SHP77 (cell line): ENCODE measurements at places on chromosomes 1 and 21.

DNA sequence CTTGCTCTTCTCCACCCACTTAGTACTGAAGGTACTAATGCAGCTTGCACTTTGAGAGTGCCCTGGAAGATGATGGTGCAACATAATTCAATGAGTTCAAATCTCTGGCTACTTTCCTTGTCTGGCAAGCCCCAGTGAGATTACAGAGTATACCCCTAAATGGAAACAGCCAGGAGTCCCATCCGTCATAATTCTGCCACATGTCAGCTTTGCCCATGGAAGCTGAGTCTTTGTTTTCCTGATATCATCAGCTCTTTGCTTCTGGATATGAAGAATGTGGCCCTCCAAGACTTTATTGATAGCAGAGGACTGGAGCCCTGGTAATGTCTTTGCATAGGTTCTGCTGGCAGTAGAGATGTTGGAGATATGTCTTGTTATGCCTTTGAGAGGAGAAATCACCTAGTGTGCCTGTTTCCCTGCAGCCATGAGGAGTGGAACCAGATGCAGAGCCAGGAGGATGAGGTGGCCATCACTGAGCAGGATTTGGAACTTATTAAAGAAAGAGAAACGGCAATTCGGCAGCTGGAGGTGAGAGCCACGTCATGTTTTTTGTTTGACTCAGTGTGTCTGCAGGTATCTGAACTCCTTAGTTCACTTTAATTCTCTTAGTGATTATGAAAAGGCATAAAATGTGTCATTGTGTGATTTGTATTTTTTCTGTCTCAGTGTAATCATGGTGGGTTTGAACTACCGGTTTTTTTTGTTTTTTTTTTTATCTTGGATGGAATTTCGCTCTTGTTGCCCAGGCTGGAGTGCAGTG lies 18.7 kb upstream of the PPP1R8 start:
- DNase-seq, result no peak

DNA sequence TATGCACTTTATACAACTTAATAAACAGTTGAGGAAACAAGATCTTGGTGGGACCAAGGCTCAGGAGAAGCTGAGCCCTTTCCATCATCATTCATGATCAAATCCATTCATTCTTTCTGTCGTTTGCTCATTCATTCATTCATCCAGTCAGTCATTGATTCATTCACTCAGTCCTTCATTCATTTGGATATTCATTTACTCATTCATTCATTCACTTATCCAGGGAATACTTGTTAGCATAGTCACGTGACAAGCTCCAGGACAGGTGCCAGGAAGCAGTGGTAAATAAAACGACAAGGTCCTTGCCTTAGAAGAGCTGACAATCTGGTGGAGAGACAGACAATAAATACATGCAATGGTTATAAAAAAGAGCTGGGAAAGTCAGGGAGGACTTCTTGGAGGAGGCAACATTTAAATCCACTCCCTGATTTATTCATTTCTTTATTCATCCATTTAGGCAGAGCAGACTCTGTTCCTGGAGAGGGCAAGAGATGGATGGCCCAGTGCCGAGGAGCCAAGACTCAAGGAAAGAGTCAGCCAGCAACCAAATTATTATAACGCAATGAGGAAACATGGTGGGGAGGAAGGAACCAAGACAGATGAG lies 74.1 kb upstream of the CASZ1 start:
- DNase-seq, result no peak

DNA sequence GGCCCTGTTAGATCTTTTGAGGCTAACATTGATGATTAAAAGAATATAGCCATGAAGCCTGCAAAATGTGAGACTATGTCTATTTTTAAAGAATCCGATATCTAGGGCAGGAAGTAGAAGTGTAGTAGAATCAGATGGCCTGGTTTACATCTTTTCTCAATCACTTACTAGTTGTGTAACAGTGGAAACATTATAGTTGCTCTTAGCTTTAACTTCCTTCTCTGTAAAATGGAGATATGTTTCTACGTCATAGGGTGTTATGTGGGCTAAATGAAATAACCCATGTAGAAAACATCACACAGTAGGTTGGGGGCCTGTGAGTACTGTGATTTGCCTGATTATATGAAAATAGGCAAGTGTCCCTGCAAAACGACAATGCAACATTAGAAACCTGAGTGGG lies 4.4 kb upstream of the IGFN1 start:
- DNase-seq, result no peak

- no peak for DNase-seq
Observed at GRCh38 chr21:38250991-38251418, 5.8 kb upstream of the KCNJ15 start.

DNA sequence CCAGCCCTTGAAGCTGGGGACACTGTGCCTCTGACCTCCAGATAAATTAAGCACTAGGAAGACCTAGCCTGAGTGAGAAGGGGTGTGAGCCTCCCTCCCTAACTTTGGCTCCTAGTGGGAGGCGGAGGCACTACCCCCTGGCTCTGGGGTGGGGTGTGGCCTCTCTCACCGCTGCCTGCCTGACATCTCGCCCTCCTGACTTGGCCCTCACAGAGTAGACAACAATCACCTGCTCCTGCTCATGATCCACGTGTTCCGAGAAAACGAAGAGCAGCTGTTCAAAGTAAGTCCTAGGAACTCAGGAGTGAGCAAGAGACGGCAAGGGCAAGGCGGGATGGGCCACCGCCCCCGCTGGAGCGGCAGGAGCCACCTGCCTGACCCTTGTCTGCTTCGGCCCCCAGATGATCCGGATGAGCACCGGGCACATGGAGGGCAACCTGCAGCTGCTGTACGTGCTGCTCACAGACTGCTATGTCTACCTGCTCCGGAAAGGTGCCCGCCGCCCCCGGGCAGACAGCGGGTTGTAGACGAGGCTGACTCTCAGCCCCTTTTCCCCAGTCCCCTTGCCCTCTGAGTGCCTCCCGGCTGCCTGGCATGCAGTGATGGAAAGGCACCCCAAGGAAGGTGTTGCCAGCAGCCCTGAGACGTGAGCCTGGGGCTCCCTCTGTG lies 8.1 kb upstream of the SLC25A34 start:
- DNase-seq, result no peak

DNA sequence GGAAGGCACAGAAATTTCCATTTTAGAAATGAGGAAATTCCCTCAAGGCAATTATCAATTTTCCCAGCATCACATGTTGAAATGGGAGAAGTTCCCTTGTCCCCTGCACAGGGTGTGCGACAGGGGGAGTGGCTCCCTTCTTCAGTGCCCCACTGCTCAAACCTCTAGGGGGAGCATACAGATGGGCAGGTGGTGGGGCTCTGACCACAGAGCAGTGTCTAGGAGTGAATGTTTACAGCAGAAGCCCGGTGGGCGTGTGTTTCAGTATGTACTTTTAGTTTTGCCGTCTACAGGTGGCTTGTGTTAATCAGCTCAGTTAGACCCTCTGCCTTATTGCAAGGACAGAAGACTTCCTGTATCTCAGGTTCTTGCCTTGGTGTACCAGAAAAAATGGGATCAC lies 493.7 kb upstream of the PLXNA2 start:
- peak; percentile 3 for DNase-seq

DNA sequence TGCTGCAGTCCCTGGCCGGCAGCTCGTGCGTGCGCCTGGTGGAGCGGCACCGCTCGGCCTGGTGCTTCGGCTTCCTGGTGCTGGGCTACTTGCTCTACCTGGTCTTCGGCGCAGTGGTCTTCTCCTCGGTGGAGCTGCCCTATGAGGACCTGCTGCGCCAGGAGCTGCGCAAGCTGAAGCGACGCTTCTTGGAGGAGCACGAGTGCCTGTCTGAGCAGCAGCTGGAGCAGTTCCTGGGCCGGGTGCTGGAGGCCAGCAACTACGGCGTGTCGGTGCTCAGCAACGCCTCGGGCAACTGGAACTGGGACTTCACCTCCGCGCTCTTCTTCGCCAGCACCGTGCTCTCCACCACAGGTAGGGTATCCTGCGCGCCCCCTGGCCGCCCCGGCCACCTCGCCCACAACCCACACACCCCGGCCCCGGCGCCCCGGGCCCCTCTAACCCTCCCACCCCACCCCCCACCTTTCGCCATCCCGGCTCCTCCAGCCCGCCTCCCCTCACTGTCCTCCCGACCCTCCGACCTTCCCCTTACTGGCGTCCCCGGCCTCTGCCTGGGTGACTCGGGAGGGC lies 352 bp downstream of the KCNK1 start:
- DNase-seq, result no peak

DNA sequence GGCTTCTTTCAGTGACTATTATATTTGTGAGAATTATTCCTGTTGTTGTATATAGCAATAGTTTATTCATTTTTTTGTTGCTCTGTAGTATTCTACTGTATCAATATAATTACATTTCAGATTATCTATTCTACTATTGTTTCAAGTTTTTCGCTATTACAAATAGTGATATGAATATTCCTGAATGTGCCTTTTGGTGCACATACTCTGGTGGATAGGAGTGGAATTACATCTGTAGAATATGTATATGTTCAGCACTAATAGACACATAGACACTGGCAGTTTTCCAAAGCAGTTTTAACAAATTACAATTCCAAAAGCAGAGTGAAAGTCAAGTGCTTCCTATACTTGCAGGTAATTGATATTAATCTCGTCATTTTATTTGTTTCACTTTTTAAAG lies 696.2 kb upstream of the PRMT6 start:
- no peak for DNase-seq

DNA sequence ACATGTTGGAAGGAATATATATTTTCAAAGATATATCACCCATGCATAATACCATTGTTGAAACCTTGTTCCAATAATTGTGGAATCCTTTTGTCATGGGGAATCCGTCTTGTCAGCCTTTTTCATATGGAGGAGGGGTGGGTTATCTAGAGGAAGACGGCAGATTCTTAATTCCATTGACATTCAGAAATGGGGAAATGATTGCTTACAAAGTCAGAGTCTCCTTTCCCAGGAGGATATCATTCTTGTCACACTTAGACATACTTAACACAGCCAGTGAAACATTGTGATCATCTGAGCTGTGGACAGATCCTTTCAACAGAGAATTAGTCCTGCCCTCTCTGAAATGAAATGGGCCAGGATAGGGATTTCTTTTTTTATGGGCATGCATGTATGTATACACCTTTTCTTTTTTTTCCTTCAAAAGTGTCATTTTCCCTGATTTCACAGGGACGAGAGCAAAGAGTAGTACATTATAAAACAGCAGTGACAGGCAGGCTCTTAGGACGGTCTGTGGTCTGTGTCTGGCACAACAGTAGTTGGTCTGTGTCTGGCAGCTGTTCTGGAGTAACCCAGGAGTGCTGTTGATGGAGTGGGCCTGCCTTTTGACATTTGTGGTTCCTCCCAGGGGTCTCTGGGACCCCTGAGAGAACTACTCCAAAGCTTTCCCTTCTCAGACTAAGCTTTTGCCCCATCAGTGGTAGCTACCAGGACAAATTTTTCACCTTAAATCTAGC lies 50.1 kb downstream of the VPS13D start:
- DNase-seq, result no peak

DNA sequence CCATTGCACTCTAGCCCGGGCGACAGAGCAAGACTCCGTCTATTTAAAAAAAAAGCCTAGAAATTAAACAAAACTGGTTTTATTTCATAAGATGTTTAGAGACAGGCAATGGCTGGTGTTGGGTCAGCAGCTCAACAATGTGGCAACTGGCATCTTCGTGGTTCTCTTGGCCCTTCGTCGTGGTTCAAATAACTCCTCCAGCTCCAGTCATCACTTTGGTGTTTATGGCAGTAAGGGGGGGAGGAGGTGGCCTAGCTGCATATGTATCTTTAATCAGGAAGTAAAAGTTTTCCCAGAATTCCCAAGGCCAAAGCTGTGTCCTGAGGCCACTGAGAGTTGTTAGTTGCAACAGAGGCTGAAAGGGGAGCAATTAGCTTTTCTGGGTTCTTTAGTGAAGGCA lies 13.0 kb upstream of the LTN1 start:
- no peak for DNase-seq

GRCh38 chr1:6538956-6539355 lies 15.4 kb downstream of the NOL9 start:
- DNase-seq, result no peak

GRCh38 chr1:199322278-199322677 lies 683.4 kb downstream of the PTPRC start:
- no peak for DNase-seq

DNA sequence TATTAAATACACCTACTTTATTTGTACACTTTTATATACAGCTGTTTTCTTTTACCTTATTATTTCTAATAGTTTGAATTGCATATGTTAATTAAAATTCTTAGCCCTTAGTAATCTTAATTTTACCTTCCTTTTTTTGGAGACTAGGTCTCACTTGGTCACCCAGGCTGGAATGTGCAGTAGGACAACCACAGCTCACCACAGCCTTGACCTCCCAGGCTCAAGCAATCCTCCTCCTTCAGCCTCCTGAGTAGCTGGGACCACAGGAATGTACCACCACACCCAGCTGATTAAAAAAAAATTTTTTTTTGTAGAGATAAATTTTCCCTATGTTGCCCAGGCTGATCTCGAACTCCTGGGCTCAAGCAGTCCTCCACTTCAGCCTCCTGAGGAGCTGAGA lies 15.0 kb upstream of the SDC3 start:
- DNase-seq, result no peak

DNA sequence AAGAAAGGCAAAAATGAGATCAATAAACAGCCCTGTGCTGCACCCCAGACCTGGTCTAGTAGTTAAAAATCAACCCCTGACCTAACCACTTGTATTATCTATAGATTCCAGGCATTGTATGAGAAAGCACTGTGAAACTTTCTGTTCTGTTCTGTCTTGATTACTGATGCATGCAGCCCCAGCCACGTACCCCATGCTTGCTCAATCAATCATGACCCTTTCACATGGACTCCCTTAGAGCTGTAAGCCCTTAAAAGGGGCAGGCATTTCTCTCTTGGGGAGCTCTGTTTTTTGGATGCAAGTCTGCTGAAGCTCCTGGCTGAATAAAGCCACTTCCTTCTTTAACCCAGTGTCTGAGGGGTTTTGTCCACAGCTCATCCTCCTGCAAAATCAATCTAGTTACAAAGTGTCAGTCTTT lies 24.2 kb upstream of the CD34 start:
- DNase-seq, result no peak
